A549 treated with GW870086 at 1 μM for 4 hours (cell line): ENCODE measurements at places on chromosomes 5 and 9. TPM values are rescaled to one million over a fixed set of nuclear protein-coding genes. Genes with fewer than 3 reads are reported as not detected.

SPATA31A3 gene
- total RNA-seq, result not detected in 5 replicates

CHSY3 gene
- 0.10 to 0.16 TPM (median 0.13 TPM) in 4 of 5 replicates, not detected in the other for total RNA-seq

OTULINL gene
- total RNA-seq, result 11.4 to 15.9 TPM (median 13.0 TPM) in 5 replicates

IFNB1 gene
- not detected in 5 replicates for total RNA-seq

CFAP157 gene
- not detected in 5 replicates for total RNA-seq

TUSC1 gene
- 4.3 to 7.1 TPM (median 6.2 TPM) in 5 replicates for total RNA-seq

GLDC gene
- 14.1 to 16.4 TPM (median 14.6 TPM) in 5 replicates for total RNA-seq

ZNF367 gene
- total RNA-seq, result 3.4 to 5.5 TPM (median 4.5 TPM) in 5 replicates

BTNL9 gene
- 0.19 to 1.0 TPM (median 0.72 TPM) in 5 replicates for total RNA-seq

SVEP1 gene
- 1.2 to 2.1 TPM (median 1.8 TPM) in 5 replicates for total RNA-seq

TRIO gene
- 86.2 to 102 TPM (median 95.8 TPM) in 5 replicates for total RNA-seq

TMEFF1 gene
- total RNA-seq, result 1.0 to 1.3 TPM (median 1.1 TPM) in 5 replicates

RAI14 gene
- total RNA-seq, result 58.8 to 84.5 TPM (median 81.0 TPM) in 5 replicates

C9orf72 gene
- 3.3 to 5.8 TPM (median 4.8 TPM) in 5 replicates for total RNA-seq

TMC1 gene
- total RNA-seq, result 0.06 to 0.29 TPM (median 0.13 TPM) in 3 of 5 replicates, not detected in the others

SLC28A3 gene
- total RNA-seq, result not detected in 5 replicates

MYMK gene
- not detected in 5 replicates for total RNA-seq

SPINK7 gene
- not detected in 5 replicates for total RNA-seq

SLC36A3 gene
- not detected in 5 replicates for total RNA-seq

IL7R gene
- total RNA-seq, result 0.17 to 0.42 TPM (median 0.29 TPM) in 5 replicates

LCN9 gene
- not detected in 5 replicates for total RNA-seq

PCDHB6 gene
- 0.81 to 1.2 TPM (median 0.89 TPM) in 5 replicates for total RNA-seq

GABRA6 gene
- total RNA-seq, result not detected in 5 replicates
